ENCODE measurements at places on chromosomes 5 and 9. TPM values are rescaled to one million over a fixed set of nuclear protein-coding genes. Genes with fewer than 3 reads are reported as not detected.
A peak's percentile ranks its signal among the peaks of the same experiment; 100 is the strongest.

- no peak for DNase-seq
These were observed 652.2 kb upstream of the RGMB start for GRCh38 chr5:98121036-98121936.

DNA sequence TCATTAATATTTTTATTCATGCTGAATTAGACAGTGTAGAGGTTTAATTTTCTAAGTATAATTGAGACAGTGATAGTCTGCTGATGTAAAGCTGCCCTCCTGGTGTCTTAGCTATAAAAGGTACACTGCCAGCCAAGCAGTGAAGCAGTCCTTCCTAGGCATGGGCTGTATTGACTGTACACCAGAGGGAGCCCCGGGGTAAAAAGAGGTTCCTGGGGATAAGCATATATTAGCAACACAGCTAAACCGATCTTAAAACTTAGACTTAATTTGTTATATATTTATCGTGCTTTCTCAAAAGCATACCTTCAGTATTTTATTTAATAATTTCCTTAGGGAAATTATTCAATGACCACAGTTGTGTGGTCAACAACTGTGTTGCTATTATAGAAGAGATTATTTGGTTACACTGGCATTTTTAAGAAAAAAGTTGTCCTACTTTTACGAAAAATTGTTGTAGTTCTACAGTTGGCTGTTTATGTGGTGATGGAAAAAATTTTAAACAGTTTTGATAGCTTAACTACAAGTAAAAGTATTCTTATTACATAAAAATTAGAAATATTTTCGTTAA lies 68.8 kb downstream of the ELL2 start:
- DNase-seq, result no peak

DNA sequence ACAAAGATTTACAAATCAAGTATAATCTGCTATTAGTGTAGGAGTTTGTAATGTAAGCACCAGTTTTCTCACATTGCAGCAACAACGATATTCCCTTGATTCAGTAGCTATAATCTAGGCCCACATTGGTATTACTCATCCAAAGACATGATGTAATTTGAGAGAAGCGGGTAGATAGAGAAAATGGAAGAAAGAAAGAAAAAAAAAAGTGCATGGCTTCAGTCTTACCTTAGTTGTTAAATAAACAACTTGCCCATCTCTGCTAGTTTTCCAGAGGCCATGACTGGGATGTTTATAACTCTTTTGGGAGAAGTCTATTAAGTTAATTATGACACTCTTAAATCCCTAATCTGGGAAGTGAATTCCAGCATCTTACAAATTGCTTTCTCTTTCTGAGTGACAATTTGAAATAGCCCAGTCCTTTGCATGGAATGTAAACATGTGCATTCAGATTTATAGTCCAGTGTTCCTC lies 2.8 kb downstream of the MELK start:
- no peak for DNase-seq

DNA sequence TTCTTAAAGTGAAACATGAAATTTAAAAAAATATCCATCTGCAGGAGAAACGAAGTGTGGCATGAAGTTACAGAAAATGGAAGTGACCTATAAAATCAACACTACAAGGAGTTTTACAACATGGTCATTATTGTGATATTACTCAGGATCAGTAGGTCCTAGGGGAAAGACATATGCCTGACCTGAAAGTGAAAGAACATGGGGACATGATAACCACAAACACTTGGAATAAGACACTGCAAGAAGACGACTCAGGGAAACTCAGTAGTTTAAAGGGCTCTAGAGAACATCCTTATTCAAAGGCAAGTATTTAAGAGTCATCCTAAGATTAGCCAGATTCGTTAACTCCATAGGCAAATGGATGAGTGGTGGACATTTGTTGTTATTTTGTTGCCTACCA lies 19.9 kb upstream of the LPAR1 start:
- no peak for DNase-seq

The HMGCR gene
- 29.6 TPM for polyA plus RNA-seq

DNA sequence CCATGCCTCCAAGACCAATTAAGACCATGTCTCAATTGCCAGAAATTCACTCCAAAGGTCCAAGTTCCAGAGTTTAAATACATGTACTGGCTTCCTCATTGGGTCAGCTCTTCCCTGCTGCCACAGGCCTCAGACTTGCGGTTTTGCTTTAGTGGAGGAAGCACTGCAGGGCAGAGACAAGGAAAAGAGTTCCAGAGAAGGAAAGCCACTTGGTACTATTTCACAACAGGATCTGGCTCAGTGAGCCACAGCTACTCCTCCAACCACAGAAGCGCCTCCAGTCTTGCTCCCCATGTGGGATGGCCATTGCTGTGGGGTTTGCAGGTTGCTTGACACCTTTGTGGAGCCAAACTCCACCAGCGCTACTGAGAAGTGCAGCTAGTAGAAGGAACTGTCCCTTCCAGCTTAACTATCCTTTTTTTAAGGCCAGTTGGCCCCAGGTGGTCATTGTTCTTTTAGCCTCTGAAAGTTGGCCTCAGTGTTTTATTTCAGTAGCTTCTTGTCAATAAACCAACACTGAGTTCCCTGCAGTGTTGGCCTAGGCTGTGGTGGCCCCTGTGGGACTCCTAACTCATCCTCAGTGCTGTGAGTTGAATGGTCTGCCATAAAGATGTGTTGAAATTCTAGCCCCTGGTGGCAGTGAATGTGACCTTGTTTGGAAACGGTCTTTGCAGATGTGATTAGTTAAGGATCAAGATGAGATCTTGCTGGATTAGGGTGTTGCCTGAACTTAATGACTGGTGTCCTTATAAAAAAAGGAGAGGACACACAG lies 93.7 kb upstream of the DAP start:
- no peak for DNase-seq

DNA sequence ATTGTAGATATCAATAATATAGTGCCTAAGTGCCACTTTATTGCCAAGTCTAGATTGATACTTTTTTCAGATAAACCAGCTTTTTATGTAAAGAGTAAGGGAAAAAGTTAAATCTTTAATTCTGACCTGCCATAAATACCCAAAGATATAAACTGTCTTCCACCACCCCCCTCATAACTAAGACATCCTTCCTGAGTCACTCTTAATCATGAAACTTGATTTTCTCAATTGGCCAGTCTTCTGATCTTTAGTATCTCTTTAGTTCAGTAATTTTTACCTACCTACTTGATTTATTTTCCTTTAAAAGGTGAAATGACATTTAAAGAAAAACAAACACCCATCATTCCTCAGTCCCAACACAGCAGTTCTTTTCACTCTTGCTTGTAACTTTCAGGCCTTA lies 21.8 kb downstream of the C5orf22 start:
- DNase-seq, result no peak

DNA sequence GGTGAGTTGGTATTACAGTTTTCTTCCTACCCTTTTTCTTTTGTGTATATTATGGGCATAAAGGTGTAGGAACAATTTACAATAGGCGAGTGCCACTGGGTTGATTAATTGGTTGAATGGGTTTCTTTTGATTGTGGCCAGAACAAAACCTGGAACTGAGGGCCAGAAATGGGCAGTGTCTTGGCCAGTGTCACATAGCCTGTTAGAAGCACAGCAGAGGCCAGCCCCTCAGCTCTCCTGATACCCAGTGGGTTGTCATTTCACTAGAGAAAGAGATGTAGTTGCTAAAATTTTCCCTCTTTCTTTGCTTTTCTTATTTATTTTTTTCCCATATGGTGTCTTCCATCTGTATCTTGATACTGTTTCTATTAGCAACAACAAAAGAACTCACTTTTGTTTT lies 38.8 kb upstream of the SEMA6A start:
- DNase-seq, result no peak

DNA sequence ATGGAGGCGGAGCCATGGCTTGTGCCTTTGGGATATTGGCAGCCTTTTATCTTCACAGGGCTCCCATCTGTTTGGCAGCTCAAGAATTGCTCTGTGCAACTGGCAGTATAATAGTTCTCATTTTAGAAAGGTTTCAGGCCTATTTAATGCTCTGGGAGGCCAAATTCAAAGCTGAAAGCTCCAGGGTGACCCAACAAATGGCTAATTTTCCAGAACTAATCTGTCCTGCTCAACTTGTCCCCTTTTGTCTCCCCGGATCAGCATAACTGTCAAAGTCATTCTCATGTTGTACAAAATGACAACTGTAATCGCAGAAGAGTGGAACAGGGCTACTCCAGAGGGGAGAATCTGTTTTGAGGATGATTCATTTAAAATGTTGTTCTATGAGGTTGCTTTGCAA lies 52.6 kb upstream of the CXCL14 start:
- no peak for DNase-seq

- no peak for DNase-seq
These were observed 2395.6 kb upstream of the C9orf72 start for GRCh38 chr9:29968831-29969230.

The C5orf46 gene
- polyA plus RNA-seq, result not detected

DNA sequence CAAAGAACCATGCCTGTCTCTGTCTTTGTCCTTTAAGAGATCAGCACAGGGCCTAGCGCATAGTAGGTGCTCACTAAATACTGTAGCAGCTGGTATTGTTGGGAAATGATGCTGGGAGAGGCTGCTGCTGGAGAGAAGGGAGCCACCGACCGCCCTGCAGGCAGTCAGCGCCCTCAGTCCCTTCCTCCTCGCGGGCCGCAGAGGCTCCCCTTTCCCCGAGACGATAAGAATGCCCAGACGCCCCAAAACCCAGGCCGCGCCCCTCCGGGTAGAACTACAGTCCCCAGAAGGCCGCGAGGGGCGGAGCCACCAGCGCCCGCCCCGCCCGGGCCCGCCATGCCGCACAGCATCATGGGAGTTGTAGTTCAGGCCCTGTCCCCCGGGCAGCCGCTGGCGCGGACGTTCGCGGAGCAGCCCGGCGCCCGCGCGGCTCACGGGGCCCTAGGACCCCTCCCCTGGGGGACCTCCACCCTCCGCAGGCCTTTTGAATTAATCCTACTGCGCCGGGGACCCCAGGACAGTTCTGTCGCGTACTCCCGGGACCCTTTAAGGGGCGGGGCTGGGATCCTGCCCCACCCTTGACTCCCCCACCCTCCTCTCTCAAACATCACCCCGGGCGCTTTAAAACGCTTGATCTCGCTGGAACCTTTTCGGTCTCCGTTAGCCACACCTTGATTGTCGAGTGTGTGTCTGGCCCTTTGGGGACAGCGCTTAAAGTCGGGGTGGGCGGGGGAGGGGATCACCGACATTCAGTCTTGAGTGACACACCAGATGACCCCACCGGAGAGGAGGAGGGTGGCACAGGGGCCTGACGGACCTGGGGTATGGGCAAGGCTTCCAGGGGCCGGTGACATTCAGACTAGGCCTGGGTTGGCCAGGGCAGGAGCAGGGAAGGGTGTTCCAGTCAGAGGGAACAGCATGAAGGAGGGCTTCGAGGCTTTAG lies 24.8 kb upstream of the IER5L start:
- peak; percentile 94 for DNase-seq

The SLC31A2 gene
- 4.1 TPM for polyA plus RNA-seq

The C9orf153 gene
- not detected for polyA plus RNA-seq

DNA sequence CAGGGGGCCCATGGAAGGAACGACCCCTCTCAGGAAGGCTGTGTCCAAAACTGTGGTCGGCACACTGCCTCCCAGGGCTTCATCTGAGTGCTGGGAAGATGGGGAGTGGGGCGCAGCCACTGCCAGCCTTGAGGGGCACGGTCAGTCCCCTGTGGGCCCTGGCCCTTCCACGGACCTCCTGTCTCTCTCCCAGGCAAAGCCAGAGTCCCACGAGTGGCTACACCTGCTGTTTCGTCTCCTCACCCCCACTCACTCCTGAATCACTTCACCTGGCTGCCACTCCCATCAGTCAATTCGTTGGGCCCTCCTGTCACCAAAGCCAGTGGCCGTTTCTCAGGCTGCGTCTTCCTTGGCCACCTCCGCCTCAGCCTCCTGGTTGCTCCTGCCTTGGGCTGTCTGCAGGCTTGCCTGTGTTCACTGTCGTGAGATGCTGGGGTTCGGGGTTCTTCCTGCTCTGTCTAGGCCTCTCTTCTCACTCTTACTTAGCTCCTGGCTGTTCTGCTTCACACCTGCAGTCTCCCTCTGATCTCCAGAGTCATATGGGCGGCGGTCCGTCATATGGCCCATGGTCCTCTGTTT lies 58.8 kb upstream of the RNF130 start:
- no peak for DNase-seq

The SLC27A4 gene
- polyA plus RNA-seq, result 13.1 TPM

DNA sequence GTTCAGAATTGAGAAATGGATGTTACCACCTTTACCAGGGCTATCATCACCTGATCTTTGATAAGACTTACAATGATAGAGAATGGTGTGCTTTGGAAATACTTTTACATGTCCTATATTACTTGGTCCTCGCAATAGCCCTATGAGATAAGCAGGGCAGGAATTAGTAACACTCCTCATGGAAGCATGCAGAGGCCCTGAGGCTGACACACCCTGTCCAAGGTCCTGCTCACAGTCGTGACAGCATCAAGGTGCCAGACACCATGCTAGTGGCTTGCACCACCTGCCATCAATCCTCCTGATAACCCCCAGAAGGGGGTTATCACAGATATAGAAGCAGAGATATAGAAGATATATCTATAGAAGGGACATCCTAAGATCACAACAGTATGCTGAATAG lies 216.8 kb upstream of the TBC1D2 start:
- DNase-seq, result no peak

The SLCO6A1 gene
- polyA plus RNA-seq, result 0.45 TPM

The C1QTNF2 gene
- polyA plus RNA-seq, result 44.1 TPM

The CFAP90 gene
- 0.62 TPM for polyA plus RNA-seq

DNA sequence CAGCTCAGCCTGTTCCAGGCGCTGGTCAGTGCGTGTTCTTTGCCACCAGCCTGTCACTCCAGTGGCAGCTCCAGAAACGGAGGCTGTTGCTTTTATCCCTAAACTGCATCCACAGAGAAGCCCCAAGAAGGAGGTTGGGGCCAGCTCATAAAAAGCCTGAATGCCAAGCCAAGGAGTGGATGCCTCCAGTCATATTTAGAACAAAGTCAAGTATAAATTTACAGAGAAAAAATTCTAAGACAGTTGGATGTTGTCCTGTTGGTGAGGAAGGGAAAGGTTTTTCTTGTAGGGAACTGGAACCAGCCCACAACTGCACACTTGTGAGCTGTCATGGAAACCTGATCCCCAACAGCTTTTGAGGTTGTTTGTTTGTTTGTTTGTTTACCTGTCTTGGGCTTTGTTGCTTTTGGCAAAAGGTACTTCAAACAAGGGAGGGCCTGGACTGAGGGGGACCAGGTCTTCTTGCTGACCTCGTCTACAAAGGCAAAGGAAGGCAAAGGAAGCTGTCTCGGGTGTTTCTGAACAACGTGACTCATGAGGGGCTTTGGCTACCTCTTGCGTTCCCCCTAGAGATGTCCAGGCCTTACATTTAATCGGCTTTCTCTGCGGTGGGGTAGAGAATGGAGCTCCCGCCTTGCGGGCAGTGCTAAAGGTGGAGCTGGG lies 36.7 kb downstream of the OLFML2A start:
- DNase-seq, result peak; percentile 56

- DNase-seq, result no peak
These were observed 93.2 kb upstream of the CPEB4 start for GRCh38 chr5:173794901-173795416.

The ALDH1A1 gene
- 35.2 TPM for polyA plus RNA-seq

The LRRC14B gene
- polyA plus RNA-seq, result 25.7 TPM

The MYMK gene
- 66.1 TPM for polyA plus RNA-seq

The NTNG2 gene
- 0.35 TPM for polyA plus RNA-seq

- DNase-seq, result no peak
These were observed 13.3 kb downstream of the CNOT8 start for GRCh38 chr5:154871734-154872133.

The IPO11 gene
- polyA plus RNA-seq, result 23.1 TPM

Measured in muscle of back (tissue), 13 donors.